ENCODE measurements at places on chromosomes 12 and 14.

- no peak for DNase-seq
Observed at GRCh38 chr14:60616461-60616959, 32.8 kb downstream of the SIX1 start.

GRCh38 chr12:9829982-9830381 is 2.7 kb downstream of the KLRF1 start:
- DNase-seq, result no peak

GRCh38 chr12:12141000-12141399 is 70.3 kb downstream of the BCL2L14 start:
- DNase-seq, result no peak

GRCh38 chr14:56207626-56208292 is 89.5 kb downstream of the PELI2 start:
- DNase-seq, result no peak

DNA sequence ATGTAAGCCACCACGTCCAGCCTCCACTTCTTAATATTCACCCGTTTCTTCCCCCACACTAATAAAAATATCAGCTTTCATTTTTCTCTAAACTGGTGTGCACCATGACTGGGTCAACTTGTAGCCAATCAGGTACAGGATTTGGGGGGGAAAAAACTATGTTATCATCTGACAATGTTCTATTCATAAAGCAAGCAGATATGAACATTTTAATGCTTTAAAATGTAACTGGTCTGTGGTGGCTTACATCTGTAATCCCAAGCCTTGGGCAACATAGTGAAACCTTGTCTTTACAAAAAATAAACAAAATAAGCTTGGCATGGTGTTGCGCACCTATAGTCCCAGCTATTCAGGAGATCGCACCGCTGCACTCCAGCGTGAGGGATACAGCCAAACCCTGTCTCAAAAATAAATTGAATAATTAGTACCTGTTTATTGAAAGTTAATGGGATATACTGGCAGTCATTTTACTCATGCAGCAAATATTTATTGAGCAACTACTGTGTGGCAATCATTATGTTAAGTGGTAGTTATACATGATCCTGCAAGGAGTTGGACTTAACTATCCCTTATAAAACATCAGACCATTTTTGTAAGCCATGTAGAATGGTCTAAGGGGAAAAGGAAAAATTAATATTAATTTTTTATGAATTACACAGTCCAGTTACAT is 15.3 kb upstream of the ITPR2 start:
- DNase-seq, result no peak

DNA sequence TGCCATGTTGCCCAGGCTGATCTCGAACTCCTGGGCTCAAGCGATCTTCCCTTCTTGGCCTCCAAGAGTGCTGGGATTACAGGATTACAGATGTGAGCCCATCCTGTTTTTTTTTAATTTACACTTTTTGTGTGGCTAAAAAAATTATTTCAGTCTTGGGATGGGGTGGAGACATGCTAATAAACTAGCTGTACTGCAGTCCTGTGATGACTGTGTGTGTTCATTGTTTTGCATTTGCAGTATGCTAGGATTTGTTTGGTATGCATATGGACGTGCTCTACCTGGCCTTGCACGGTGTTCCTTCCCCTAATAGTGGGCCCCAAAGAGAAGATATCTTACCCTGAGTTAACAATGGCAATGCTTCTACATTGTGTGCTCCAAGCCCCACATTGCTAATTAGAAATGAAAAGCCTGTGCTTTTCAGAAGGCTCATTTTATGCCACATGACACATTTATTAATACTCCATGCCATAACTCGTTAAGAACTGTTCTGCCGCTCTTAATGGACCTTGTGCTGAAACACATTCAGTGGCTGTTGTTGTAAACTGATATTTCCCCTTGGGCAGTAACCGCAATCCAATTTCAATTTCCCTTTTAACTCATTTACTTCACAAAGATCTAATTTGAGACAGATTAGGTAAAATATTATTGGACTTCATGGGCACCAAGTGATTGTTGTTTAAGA is 86.4 kb downstream of the SCN8A start:
- DNase-seq, result no peak

DNA sequence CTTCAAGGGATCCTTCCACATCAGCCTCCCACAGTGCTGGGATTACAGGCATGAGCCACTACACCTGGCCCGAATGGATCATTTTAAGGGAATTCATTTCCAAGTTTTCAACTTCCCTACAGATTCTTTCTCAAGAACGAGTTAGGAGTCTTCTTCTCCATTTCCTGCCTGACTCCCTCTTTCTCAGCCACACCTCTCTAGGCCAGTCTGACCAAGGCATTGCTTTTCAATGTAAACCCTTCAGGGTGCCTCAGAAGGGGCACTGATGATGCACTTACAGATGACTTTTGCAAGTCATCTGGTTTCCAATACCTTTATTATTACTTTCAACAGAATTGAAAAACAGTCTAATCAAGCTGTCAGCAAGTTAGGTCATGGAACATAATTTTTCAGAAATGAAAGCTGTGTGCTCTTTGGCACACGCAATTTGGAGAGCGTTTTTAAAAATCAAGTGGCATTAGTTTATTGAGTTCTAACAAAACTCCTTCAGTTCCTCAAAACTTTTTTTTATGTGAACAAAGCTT is 47.2 kb downstream of the SVOP start:
- DNase-seq, result no peak

DNA sequence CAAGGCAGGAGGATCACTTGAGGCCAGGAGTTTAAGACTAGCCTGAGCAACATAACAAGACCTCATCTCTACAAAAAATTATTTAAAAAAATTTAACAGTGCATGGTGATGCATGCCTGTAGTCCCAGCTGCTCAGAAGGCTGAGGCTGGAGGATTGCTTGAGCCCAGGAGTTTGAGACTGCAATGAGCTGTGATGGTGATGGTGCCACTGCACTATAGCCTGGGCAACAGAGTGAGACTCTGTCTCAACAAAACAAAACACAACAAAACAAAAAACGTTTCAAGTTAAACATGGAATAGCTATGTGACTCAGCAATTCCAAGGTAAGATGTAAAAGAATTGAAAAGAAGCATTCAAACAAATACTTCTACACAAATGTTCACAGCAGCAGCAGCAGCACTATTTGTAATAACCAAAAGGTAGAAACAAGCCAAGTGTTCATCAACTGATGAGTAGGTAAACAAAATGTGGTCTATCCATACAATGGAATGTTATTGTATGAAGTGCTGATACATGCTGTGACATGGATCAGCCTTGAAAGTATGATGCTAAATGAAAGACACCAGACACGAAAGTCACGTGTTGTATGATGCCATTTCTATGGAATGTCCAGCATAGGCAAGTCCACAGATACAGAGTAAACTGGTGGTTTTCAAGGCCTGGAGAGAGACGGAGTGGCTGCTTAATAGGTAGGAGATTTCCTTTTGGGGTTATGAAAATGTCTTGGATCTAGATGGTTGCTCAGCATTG is 31.4 kb downstream of the CFAP251 start:
- DNase-seq, result no peak

- no peak for DNase-seq
Observed at GRCh38 chr12:19236656-19237055, 107.1 kb downstream of the PLEKHA5 start.

All from NCI-H1417 treated with DMSO at 0.1 percent for 48 hours (cell line).